Suprapubic skin (tissue), 4 donors: ENCODE measurements at places on chromosomes 3 and 15.

- DNase-seq: no peak
Observed at GRCh38 chr15:57386976-57387375, 10.7 kb downstream of the CGNL1 start.

GRCh38 chr15:33788906-33789540 lies 179.3 kb upstream of the CHRM5 start:
- DNase-seq: no peak

GRCh38 chr3:78645628-78646310 lies 1122.0 kb downstream of the ROBO1 start:
- DNase-seq: no peak

DNA sequence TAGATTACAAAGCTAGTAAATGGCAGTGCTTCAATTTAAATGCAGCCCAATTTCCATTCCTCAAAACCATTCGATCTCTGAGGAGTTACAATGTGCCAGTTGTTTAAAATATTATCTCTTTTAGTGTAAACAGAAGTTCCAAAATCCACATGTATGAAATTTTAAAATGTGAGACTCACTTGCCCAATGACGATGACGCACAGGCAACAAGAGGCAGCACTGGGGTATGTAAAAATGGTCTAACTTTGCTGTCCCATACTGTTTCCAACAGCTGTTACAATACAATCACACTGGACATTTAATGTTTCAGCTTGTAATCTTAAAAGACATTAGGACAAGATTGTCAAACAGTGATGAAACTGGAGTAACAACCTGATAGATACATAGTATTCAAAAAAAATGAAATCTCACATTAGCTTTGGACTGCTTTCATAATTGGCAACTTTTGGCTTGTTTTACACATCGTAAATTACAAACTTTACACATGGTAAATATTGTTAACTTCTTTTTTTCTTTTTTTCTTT lies 12.2 kb downstream of the SLTM start:
- DNase-seq: no peak

DNA sequence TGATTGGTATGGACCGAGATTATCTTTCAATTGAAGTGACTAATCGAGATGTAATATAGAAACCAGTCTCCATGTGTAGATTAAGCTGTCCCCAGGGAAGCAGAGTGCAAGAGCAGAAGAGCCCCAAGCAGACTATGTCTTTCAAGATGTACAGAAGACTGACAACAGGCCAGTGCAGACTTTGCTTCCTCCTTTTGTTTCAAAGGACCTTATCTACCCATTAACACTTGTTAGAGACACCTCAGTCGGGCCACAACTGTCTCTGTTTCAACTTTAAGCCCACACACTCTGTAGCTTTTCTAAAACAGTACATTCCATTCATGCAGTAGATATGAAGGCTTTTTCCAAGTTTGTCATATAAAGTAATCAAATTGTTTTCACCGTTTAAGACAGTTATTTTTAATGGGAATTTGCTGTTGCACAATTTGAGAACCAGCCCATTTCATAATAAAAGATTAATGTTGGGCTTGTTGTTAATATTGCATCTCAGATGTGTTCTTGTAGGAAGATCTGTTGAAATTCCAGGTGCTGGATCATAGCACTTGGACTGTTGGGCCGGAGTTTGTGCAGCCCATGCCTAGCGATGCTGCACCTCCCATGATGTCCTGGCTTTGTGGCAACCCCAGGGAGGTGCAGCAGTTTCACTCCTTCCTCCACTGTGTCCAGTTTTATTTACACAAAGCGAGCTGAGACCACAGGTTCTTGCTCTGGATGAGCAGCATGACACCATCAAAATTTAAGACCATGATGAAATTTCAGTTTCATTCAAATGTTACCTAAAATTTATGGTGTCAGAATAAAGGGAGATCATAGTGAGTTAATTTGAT lies 12.4 kb downstream of the GORASP1 start:
- DNase-seq: no peak

GRCh38 chr3:14640157-14640562 lies 11.4 kb upstream of the CCDC174 start:
- no peak for DNase-seq

GRCh38 chr3:34046154-34046553 lies 247.7 kb downstream of the PDCD6IP start:
- no peak for DNase-seq

- DNase-seq: no peak
Observed at GRCh38 chr15:58285921-58286278, 145.9 kb upstream of the LIPC start.

- DNase-seq: no peak
Observed at GRCh38 chr15:44692659-44693058, 18.5 kb downstream of the PATL2 start.

DNA sequence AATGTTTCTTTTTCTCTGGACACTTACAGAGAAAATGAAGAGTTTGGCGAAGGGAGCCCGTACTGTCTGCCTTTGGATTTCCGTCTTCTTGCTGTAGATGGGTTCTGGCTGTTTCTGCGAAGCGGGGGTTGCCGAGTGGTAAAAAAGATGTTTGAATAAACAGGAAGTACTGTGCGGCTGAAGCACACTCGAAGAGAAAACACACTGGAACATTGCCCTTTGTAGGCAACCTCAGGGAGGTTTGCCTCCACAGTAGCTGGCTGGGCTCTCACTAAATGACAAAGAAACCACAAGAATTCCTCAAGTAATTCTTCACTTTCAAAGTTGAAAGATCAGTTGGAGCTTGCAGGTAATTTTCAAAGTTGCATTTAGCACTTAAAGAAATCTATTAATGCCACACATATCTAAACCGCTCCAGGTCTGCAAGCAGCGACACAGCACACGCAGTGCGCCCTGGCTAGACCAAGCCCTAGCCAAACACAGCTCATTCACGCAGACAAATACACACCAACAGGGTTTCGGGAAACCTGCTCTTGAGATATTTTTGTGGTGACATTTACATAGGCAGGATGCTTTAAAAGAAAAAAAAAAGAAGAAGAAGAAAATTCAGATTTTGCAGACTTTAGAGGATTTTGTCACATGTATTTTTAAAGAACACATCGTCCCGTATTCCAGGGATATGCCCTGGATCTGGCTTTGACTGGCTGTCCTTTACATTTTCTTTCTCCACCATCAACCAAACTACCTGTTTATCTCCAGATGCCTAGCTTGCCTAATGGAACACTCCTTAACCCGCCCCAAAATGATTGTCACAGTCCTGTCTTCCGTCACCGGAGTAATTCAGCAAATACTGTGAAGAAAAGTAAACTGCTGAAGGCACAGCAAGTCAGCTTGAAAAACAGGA lies 452.8 kb downstream of the FOXP1 start:
- DNase-seq: no peak

GRCh38 chr15:80071652-80072051 lies 12.2 kb downstream of the ZFAND6 start:
- DNase-seq: no peak

GRCh38 chr3:35944926-35945710 lies 305.8 kb downstream of the ARPP21 start:
- DNase-seq: no peak

DNA sequence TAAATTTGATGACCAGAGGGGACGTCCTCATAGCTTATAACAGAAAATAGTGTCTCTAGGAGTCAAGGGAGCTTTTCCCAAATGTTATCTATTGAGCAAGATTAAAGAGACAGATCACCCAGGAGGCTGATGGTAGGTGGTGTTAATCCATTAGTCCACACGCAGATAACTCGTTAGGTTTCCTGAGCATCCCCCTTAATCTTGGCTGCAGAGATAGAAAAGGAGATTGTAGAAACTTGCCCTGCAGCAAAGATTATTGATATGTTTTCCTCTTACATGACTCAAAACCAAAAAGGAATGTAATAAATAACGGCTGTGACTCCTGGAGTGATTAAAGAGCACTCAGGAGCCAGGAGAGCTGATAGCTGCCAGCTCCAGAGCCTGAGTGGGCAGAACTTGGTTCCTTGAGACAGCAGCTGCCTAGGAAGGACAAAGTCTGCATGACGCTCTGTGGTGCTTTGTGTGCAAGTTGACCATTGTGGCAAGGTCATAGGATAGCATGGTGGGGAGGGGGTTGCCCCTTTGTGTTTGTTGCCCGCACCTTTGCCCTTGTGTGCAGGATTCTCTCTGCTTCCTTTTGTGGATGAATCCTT lies 234.8 kb downstream of the PTPRG start:
- no peak for DNase-seq

- DNase-seq: no peak
Observed at GRCh38 chr3:159654183-159655134, 334.2 kb upstream of the IL12A start.

GRCh38 chr3:171165499-171165921 lies 139.0 kb upstream of the SLC2A2 start:
- no peak for DNase-seq

- DNase-seq: no peak
Observed at GRCh38 chr15:44711743-44712345, 527 bp downstream of the B2M start.

DNA sequence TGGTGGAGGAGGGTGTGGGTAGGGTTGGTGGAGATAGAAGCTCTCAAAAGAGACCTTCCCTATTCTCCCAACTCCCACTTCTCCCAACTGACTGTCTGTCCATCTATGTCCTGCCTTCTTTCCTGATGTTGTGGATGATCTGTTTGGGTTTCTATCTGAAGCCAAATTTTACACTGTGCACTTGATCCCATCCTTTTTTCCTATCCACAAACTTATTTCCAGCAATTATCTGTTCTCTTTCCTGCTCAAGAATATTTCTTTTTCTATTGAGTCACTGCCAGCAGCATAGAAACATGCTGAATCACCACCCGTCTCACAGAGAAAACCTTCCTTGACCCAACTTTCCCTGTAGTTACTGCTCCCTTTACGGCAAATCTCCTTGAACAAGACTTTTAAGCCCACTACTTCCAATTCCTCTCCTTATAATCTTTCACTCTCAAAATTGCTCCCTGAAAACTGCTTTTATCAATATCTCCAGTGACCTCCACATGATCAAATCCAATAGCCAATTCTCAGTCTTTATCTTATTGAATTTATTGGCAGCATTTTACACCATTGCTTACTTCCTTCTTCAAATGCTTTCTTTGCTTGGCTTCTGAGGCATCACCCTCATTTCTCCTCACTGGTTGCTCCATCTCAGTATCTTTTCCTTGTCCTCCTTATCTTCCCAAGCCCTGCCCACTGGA lies 141.2 kb upstream of the SLC7A14 start:
- DNase-seq: no peak

- DNase-seq: no peak
Observed at GRCh38 chr3:11283139-11283475, 10.9 kb downstream of the ATG7 start.

DNA sequence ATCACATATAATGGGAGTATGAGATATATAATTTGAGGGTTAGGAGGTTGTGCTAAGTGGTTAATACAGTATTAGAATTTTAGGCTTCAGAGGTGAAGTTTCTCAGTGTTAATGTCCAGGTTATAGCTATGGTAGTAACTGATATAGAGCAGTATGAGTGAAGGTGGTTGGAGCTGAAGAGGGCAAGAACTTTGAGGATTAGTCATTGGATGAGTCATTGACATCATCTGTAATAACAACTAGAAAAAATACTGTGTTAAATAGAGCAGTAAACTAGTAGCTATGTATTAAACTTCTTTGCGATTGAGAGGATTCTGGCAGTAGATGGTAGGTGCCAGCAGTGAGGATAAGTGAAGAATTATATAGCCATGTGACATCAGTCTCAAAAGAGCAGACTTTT lies 47.5 kb upstream of the EIF3J start:
- no peak for DNase-seq

DNA sequence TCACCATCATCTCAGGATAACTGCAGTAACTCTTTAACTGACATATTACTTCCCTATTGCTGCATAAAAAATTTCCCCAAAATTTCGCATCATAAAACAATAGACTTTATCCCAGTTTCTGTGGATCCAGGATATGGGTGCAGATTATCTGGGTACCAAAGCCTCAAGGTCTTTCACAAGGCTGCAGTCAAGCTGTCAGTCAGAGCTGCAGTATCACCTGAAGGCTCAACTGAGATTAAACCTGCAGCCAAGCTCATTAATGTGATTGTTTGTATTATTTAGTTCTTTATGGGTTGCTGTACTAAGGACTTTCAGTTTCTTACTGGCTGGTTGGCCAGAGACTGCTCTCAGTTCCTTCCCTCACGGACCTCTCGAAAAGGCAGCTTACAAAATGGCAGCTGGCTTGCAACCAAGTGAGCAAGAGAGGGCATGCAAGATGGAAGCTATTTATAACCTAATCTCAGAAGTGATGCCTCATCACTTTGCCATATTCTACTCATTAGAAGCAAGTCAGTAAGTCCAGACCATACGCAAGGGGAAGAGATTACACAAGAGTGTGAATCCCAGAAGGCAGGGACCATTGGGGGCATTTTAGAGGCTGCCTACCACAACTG lies 54.9 kb downstream of the DCUN1D1 start:
- DNase-seq: no peak

- DNase-seq: no peak
Observed at GRCh38 chr3:150074697-150075416, 104.2 kb upstream of the PFN2 start.

DNA sequence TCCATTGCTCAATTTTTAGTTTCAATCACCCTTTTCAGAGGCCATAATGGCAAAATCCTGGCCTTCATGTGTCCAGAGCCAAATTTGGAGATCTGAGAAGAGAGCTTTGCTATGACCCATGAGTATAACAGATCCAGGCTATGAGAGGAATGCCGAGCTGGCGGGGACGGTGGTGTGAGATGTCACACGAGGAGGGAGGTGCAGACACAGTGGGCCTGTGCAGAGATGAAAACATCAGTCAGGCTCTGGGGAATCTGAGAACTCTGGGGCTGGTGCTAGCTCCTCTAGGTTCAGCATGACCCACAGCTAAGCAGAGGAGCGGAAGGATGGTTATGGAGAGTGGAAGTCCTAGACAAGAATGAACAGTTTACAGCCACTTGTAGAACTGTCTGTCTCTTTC lies 398.3 kb upstream of the ATP10A start:
- no peak for DNase-seq
